ENCODE measurements at places on chromosomes 2 and 18. TPM values are rescaled to one million over a fixed set of nuclear protein-coding genes. Genes with fewer than 3 reads are reported as not detected.

The LPIN2 gene
- 10.3 TPM for polyA plus RNA-seq

The APLF gene
- polyA plus RNA-seq = 0.77 TPM

The THAP4 gene
- polyA plus RNA-seq = 25.9 TPM

The ALK gene
- polyA plus RNA-seq = not detected

GRCh38 chr2:104938231-104938941, 84.5 kb downstream of the POU3F3 start:
- H3K27ac ChIP-seq = no peak overlapping the region
- H3K27me3 ChIP-seq = no peaks in the 10 kb centered on the region
- no peak for DNase-seq
- H3K36me3 ChIP-seq = no peaks in the 10 kb centered on the region
- no peaks in the 10 kb centered on the region for H3K4me1 ChIP-seq
- H3K4me3 ChIP-seq = no peak overlapping the region

- H3K36me3 ChIP-seq = no peaks in the 10 kb centered on the region
- H3K4me1 ChIP-seq = no peaks in the 10 kb centered on the region
- peaks cover 3% of the 10 kb centered on the region for H3K27me3 ChIP-seq
- H3K27ac ChIP-seq = no peak overlapping the region
- H3K4me3 ChIP-seq = no peak overlapping the region
Observed at GRCh38 chr2:80002112-80002511, 302.4 kb downstream of the LRRTM1 start.

DNA sequence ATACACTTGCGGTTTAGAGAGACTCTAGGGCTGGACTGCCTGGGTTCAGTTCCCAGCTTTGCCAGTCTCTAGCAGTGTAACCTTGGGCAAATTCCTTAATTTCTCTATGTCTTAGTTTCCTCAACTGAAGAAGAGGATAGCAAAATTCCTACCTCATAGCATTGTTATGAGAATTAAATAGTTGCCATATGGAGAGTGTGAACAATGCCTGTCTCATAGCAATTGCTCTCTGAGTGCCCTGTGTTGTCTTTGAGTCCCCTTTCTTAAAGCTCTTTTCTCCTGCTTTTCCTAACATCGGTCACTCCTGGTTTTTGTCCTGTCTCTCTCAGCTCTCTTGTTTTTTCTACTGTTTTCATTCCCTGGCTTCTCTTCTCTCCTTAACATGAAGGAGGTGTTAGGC, 116.8 kb upstream of the ALPP start:
- H3K36me3 ChIP-seq = peaks cover 58% of the 10 kb centered on the region
- H3K27ac ChIP-seq = no peak overlapping the region
- no peak overlapping the region for H3K4me3 ChIP-seq
- H3K27me3 ChIP-seq = no peaks in the 10 kb centered on the region

- H3K4me1 ChIP-seq = peaks cover 20% of the 10 kb centered on the region
- no peak overlapping the region for H3K4me3 ChIP-seq
- H3K27me3 ChIP-seq = no peaks in the 10 kb centered on the region
Observed at GRCh38 chr18:9000733-9001132, 101.8 kb upstream of the NDUFV2 start.

- DNase-seq = no peak
- H3K27ac ChIP-seq = no peak overlapping the region
- H3K4me3 ChIP-seq = no peak overlapping the region
- H3K36me3 ChIP-seq = no peaks in the 10 kb centered on the region
Observed at GRCh38 chr2:67565761-67566160, 168.6 kb downstream of the ETAA1 start.

DNA sequence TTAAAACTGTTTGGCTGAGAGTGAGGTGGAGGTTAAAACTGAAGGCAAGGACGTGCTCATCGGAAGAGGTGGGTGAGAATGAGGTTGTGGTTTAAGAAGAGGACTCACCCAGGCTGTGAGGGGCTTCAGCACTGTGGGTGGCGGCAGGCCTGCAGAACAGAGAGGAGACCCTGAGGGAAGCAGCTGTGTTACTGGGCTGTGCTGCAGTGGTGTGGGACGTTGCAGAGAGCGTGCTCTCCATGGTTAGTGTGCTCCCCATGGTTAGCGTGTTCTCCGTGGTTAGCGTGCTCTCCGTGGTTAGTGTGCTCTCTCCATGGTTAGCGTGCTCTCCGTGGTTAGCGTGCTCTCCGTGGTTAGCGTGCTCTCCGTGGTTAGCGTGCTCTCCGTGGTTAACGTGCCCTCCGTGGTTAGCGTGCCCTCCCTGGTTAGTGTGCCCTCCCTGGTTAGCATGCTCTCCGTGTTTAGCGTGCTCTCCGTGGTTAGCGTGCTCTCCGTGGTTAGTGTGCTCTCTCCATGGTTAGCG, 68.5 kb upstream of the NFATC1 start:
- no peak overlapping the region for H3K4me3 ChIP-seq
- H3K27ac ChIP-seq = no peak overlapping the region
- no peak for DNase-seq

- peak; percentile 39 for DNase-seq
- no peaks in the 10 kb centered on the region for H3K4me1 ChIP-seq
- H3K4me3 ChIP-seq = no peak overlapping the region
- no peak overlapping the region for H3K27ac ChIP-seq
- H3K27me3 ChIP-seq = no peaks in the 10 kb centered on the region
Observed at GRCh38 chr2:108268001-108268400, 20.7 kb upstream of the SULT1C2 start.

DNA sequence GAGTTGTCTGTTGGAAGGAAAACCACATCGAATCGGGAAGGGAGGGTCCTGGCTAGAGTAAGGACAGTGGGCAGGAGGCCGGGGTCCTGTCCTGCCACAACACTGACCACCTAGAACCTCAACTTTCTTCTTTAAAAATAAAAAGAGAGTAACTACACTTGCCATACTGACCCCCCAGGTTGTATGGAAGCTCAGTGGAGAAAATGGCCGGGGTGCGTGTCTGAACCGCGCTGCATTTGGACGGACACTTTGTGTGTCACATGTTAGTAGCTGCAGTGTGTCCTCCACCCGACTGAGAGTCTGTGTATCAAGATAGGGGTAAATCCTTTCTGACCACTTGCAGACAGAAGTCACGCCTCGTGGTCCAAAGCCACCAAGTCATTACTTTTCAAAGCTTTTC, 87.0 kb downstream of the GBX2 start:
- no peak overlapping the region for H3K27ac ChIP-seq
- no peak for DNase-seq
- H3K4me3 ChIP-seq = no peak overlapping the region
- H3K36me3 ChIP-seq = no peaks in the 10 kb centered on the region

- no peaks in the 10 kb centered on the region for H3K4me1 ChIP-seq
- H3K27me3 ChIP-seq = no peaks in the 10 kb centered on the region
- no peaks in the 10 kb centered on the region for H3K36me3 ChIP-seq
- H3K27ac ChIP-seq = no peak overlapping the region
Observed at GRCh38 chr2:58866040-58866439, 624.9 kb upstream of the FANCL start.
